Mucosa of gallbladder (tissue), 1 donor: ENCODE measurements at places on chromosomes 12 and 14.

GRCh38 chr14:89240414-89240813 is 176.6 kb downstream of the FOXN3 start:
- DNase-seq, result no peak

DNA sequence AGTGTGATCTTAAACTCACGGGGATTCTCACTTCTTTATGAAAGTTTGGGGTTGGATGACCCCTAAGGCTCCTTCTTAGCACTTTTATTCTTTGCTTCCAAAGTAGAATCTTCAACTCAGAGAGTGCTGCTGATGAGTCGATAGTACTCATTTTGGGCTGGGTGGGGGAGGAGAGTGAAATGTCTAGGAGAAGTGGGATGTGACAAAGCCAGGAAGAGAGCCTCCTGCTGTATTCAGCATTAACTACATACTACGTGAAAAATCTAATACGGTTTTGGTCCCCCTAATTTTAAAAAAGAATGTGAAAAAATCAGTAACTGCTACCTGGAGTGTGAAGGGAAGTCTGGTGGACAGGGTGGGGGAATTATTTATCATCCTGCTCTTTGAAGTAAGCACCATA is 148.3 kb downstream of the SAMD4A start:
- no peak for DNase-seq

GRCh38 chr12:123524378-123524777 is 9.1 kb downstream of the RILPL1 start:
- DNase-seq, result no peak

DNA sequence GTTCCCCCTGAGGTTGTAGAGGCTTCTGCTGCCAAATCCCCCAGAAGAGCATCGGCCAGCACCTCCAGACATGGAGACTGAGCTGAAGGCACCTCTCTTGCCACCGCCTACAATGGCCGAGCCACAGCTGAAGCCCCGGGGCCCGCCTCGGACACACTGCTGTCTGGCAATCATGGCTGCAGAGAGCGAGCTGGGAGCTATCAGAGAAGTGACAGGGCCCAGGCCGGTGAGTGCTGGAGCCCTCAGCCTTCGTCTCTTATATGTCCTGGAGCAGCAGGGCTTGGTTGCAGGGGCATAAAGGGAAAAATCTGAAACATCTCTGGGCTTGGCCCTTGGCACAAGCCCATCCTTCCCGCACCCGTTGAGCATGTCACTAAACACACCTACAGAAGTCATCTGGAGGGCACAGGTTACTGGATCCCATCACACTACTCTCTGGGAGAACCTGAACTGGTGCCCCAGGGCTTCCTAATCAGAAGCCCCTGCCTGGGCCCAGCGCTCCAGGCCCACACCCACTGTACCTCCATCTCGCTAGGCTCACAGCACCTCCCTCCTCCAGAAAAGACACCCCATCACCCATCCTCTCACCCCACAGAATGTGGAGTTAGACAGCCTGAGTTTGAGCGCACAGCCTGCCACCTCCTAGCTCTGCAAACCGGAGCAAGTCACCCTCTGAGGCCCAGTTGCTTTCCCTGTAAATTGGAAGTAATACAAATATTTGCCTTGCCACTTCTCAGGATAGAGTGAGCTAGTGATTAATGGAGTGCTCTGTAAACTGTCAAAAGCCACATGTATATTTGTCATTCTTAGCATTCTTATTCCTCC is at the start of gene KRT4:
Gene KRT4, minus strand, starts transcription at position 232 of the 825 bp plus-strand sequence. Its CDS starts 58 bp downstream, at position 174.
- DNase-seq, result no peak

- DNase-seq, result no peak
Measured at GRCh38 chr14:42000450-42000849, 393.8 kb downstream of the LRFN5 start.

GRCh38 chr14:51368721-51369163 is 128.7 kb downstream of the TMX1 start:
- peak; percentile 21 for DNase-seq

GRCh38 chr14:55671641-55672040 is 91.6 kb downstream of the KTN1 start:
- DNase-seq, result no peak

DNA sequence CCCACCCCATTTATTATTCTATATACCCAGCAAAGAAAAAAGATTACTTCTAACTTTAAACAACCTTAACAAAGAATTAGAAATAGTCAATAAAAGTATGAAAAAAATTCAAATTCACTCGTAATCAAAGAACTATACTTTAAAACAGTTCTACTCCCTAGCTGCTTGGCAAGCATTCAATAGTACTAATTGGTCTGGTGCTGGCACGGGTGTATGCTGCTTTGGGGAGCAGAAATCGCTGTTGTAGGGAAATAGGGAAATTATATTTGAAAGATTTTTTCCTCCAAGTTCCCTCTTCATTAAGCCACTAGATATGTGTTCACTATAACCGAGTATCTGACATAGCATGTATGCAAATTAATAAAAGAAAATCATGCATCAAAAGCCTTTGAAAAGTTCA is 65.7 kb downstream of the DICER1 start:
- no peak for DNase-seq

- no peak for DNase-seq
Measured at GRCh38 chr12:116538076-116538591, 21.0 kb upstream of the MAP1LC3B2 start.

GRCh38 chr12:123877968-123878367 is 94.7 kb downstream of the CCDC92 start:
- DNase-seq, result no peak

DNA sequence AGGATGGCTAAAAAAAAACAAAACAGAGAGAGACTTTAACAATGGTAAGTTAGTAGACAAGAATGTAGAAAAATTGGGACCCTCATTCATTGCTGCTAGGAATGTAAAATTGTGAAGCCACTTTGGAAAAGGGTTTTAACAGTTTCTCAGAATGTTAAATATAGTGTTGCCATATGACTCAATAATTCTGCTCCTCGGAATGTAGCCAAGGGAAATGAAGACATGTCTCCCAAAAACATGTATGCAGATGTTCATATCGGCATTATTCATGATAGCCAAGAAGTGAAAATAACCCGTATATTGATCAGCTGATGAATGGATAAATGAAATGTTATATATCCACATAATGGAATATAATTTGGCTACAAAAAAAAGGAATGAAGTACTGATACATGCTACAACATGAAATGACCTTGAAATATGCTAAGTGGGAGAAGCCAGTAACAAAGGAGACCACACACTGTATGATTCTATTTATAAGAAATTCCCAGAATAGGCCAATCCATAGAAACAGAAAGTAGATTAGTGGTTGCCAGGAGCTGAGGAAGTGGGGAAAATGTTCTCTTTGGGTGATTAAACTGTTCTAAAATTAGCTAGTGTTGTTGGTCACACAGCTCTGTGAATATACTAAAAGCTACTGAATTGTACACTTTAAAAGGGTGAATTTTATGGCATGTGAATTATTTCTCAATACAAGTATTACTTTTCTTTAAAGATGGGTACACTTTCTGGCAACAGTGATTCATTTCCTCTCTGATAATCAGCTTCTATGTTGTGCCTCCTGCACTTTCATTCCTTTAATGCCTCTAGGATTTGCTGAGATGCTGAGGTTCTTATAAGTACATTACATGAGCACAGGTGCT is 132.5 kb downstream of the DAAM1 start:
- no peak for DNase-seq

DNA sequence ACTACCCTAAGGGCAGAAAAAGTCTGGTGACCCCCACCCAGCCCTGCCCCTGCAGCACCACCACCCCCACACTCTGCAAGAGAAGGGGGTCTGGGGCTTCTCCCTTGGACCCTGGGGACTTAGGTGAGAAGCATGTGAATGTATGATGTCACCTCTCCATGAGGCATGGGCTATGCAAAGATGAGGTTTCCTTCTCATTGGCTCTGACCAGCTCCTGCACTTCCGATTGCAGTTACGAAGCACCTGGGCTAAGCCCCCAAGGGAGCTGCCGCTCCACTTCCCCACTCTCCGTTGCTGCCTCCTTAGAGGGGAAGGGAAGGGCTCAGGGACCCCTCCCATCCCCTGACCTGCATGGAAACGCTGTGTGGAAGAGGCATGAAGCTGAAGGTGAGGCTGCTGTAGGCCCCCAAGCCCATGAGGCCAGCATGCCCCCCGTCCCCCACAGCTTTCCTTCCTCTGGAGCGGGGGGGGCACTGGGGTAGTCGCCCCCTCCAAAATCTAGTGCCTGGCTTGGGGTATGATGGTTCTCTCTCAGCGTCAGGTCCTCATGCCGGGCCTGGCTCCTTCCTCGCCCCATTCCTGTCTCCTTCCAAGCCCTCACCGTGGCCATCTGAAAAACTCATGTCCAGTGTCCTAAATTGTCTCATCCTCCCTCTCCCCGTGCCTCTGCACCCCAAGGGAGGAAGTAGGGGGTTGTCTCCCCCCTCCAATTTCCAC is 5.5 kb upstream of the DDX23 start:
- no peak for DNase-seq

GRCh38 chr12:29414368-29414767 is 33.4 kb upstream of the ERGIC2 start:
- no peak for DNase-seq

DNA sequence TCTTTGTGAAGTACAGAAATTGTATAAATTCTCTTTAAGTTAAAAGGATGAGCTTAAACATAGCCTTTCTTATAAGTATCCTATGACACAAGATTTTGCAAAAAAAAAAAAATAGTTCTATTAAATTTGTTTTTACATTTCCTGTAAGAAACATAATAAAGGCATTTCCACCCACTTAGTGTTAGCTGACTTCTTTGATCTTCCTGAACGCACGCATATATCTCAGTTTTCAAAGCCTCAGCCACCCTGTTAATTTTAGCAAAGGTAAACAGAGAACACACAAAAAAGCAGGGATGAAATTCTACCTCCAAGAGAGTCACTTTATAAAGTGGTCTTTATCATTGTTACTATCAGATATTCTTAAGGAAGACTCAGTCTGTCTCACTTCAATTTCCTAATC is 277.9 kb downstream of the MED13L start:
- no peak for DNase-seq

- DNase-seq, result no peak
Measured at GRCh38 chr12:19190292-19191031, 60.9 kb downstream of the PLEKHA5 start.

DNA sequence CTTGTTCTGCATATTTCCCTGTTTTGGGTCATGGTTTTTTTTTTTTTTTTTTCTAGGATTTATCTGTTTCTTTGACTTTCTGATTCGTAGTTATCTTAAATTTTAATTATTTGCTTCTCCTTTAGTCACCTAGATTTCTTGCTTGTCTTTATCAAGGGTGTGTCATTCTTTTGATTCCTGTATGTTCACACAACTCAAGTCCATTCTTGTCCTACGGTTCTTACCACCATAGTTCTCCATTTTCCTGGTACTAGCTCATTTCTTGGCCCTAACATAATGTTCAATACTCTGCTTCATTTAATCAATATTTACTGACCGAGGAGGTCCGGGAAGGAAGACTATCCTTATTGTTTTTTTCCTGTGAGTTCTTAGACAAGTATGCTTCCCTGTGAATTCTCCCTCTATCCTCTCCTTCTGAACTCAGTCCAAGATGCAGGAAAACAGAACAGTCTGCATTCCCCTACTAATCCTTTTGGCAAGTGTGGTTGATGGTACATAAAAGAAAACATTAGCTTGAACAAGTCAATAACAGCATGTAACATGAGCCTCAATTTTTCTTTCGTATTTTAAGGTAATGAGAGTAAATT is 1346.4 kb upstream of the SEL1L start:
- no peak for DNase-seq

DNA sequence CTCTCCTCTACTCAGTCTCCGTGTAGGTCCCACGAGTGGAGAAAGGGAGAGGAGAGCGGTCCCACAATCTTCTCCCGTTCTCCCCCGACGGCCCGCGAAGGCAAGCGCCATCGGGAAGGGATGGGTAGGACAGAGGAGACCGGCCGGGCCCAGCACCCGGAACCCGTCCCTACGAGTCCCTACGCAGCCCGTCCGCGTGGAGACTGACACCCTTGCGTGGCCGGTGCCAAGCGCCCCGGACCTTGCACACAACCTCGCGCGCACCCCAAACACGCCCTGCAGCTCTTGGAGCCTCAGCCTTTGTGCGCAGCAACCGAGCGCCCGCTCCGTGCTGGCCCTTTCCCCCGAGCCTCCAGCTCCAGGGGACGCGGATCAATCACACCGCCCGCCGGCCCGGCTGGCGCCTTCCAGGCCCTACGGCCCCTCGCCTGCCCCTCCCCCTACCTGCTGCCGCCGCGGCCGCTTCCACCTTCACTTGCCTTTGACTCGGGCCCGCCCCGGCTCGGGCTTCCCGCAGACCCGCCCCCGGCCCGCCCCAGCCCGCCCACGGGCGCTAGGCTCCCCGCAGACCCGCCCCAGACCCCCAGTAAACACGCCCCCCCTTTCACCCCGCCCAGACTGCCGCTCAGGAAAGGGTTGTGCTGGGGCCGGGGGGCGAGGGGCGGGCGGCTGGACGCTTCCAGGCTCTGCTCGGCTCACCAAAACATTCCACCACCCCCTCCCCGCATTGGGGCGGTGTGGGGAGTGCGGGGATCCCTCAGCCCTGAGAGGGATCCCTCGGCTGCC is at the start of gene NDRG2:
Gene NDRG2, minus strand, starts transcription at position 477 of the 786 bp plus-strand sequence. CDS start 1,746 bp downstream, outside the sequence.
- peak; percentile 79 for DNase-seq

GRCh38 chr12:15700595-15700994 is 88.6 kb downstream of the EPS8 start:
- DNase-seq, result no peak

GRCh38 chr12:118344829-118345228 is 27.9 kb downstream of the TAOK3 start:
- DNase-seq, result no peak

DNA sequence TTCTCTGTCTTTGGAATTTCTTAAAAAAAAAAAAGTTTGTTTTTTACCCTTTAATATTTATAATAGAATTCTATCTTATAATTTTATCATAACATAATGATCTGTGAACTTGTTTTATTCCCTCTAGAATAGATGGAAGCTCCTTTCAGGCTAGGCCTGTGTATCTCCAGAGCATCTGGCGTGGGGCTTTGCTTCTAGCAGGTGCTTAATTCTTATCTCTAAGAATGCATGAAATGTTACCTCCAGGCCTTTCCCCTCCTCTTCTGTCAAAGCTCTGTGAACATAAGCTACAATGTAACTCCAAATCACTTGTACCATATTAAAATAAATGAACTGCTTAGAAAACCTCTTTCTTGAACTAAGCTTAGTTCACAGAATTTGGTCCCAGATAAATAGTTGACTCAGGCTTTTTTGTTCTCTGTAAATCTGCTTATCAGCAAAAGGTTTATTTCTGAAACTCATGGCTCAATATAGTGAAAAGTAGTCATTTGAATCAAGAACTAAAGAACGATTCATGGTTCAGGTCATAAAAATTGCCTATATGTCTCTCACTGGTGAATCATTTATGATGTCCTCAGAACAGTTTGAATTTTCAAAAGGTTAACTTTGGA is 407.1 kb downstream of the TRHDE start:
- no peak for DNase-seq
